Kidney (tissue), 22 donors: ENCODE measurements at places on chromosomes 5 and 9. TPM values are rescaled to one million over a fixed set of nuclear protein-coding genes. Genes with fewer than 3 reads are reported as not detected.

DNA sequence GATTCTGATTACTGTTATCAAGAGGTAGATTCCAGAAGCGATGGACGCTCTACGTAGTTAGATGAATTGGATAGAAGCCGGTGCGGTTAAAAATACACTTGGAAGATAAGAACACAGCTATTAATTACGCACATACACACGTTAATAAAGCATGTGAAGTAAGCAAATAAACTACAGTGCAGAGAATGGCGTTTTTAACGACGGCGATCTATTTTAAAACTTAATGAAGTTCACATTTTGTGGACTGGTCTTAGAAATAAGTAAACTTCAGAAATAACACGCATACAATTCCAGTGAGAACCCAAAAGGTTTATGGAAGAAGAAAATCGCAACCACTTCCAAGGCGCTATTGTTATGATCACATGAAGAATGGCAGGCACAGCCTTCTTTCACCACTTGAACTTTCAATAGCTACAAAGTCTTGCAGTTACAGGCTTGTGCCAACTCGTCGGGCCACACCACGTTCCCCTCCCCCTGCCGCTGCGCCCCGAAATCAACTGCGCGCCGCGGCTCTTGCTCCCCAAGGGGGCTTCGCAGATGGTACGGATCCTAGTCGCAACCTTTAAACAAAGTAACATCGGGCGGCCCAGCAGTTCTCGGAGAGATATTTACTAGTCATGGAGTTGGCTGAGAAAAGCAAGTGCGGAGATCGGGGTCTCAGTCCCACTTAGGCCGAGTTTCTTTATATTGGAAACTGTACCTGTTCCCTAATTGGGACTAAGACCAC lies 866 bp upstream of the SEMA6A start:
- DNase-seq: peak; percentile 71

DNA sequence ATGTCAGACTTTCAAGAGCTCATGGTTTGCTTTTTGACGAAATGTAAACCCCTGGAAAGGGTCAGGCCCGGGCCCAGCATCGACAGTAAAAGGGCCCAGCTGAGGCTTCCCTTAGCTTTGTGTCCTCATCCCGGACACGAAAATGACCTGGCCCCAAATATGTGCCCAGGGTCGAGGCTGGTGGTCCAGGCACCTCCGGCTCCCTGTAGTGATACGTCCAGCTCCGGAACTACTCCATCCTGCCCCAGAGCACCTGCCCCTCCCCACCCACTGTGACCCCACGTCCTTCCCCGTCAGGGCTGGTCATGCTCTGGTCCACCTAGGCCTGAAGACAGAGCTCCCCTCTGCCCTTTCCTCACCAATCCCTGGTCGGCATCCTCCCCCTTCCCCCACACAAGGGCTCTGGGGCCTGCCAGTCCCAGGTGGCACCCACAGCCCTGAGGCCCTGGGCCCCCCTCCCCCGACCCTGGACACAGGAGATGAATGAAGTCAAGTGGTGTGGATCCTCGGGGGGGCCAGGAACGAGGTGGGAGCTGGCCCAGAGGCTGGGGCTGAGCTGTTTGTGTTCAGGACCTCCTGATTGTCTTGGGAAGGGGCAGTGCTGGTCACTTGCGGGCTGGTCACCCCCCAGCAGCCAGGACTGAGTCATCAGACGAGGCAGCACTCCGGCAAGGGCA lies 6.2 kb downstream of the OBP2A start:
- no peak for DNase-seq

DNA sequence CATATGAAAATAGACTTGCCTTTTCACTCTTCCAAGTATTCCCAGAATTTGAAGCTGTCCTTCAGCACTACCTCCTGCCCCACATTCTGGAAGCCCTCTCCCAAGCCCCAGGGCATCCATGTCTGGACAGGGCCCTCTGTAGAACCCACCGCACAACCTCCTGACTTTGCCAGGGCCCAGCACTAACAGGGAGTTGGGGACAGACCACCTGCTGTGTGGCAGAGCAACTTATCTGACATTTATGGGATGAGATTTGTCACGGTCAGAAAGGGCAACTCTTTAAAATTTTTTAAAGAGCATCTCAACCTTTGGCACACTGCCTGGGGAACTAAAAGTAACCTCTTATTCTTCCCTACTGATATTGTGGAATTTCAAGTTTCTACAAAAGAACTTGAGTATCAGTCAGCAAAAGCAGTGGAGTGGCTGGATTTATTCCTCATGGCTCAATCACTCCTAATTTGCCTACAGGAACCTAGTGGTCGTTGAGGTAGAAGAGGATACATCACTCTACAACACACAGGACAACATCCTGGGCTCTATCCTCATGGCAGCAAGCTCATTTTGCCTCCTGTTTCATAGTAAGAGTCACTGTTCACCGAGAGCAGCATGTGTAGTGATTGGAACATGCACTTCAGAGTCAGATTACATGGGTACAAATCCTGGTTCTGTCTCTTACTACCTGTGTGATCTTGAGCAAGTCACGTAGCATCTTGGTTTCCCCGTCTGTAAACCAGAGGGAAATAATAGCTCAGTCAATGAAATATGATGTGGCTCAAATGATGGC lies 285.3 kb downstream of the ENC1 start:
- DNase-seq: no peak

DNA sequence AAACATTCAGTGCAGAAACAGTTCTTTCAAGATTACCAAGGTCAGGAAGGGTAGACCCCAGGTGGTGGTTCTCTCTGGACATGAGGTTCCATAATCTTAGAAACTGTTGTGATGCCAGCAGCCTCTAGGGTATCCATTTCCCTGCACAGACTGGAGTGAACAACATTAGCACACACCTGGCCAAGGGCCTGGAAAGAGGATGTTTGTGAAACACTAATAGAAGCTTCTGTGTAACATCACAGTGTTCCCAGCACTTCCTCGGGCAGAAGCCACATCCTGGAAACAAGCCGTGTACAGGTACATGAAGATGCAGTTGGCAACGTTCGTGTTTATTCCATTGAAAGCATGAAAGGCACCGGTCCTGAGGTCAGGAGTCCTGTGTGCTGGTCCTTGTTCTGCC lies 598.2 kb upstream of the KLF4 start:
- DNase-seq: no peak

GRCh38 chr5:170606941-170607340 lies 103.1 kb downstream of the KCNIP1 start:
- no peak for DNase-seq

GRCh38 chr9:79902825-79903600 lies 331.2 kb downstream of the TLE4 start:
- DNase-seq: peak; percentile 17

DNA sequence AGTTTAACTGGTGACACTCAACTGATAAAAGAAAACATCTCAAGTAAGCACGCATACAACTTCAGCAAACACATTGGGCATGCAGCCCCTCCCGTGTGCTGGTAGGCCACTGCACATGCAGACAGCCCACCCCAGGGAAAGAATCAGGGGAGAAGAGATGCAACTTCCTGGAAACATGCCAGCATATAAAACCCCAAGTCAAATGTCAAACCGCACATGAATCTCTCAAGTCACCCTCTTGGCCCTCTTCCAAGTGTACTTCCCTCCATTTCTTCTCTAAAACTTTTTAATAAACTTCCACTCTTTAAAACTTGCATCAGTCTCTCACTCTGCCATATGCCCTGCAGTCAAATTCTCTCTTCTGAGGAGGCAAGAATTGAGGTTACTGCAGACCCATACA lies 732.7 kb downstream of the SEMA5A start:
- no peak for DNase-seq

Gene TMEM215
- total RNA-seq: not detected

Gene CCDC180
- total RNA-seq: 8.8 TPM
